ENCODE measurements at places on chromosomes 6 and 20.

GRCh38 chr6:107708435-107708834 lies 115.7 kb downstream of the SCML4 start:
- no peak for DNase-seq

DNA sequence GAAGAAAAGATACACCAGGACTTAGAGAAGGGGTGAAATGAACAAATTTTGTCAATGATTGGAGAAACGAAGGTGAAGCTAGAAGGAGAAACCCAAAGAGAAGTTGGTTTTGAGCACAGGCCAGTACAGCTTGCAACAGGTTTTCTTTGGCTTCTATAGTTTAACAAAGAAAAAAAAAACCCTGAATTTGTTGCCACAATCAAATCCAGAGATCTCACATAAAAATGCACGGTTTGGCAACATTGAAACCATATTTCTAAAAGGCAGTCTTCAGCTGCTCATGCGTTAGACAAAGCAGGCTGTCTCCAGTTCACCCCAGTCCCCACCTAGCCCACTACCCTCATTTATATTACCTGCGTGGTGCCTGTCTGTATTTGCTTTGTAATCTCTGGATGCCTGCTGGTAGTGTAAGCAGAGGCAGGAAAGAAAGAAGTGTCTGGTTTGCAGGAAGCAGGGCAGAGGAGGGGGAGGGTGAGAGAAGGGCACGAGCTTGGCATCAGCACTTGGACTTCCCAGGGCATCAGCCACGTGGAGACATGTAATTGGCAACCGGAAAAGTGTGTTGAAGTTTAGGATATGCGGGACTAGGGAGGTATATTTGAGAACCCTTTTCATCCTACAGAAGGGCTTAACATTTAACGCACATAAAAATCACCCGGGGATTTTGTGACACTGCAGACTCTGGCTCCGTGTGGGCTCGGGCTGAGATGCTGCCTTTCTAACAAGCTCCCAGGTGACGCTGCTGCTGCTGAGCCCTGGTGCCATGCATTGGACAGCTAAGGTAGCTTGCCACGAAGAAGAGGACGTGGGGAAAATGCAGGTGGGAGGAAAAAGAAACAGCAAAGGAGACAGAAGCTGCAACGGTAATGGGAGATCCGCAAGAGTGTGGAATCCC lies 14.4 kb downstream of the PFDN4 start:
- no peak for DNase-seq

DNA sequence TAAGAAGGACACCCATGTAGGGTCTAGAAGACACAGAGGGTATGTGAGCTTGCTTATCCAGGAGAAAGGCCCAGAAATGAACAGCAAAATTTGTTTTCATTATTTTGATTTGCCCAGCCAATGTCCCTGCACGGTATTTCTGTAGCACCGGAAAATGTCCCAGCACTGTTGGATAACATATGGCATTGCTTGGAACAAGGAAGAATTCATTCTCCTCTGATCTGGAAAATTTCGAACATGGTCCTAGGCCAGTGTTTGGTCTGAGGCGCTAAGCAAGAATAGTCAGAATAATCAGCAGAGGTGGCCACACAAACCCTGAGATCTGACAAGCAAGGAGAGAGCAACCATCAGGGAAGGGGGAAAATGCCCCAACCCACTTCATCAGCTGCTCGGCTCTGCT lies 26.6 kb downstream of the ROS1 start:
- DNase-seq: no peak

GRCh38 chr6:89351671-89352277 lies 748 bp downstream of the UBE2J1 start:
- DNase-seq: no peak
